ENCODE measurements at places on chromosomes 7 and 10.

GRCh38 chr7:115474137-115474536 is 552.2 kb downstream of the MDFIC start:
- H3K4me1 ChIP-seq, result no peaks in the 10 kb centered on the region
- no peak overlapping the region for H3K4me3 ChIP-seq
- H3K27ac ChIP-seq, result no peak overlapping the region
- peaks cover 11% of the 10 kb centered on the region for H3K27me3 ChIP-seq

GRCh38 chr7:13279854-13280435 is 592.5 kb downstream of the ARL4A start:
- H3K27ac ChIP-seq, result no peak overlapping the region
- no peak overlapping the region for H3K4me3 ChIP-seq
- DNase-seq, result no peak
- no peaks in the 10 kb centered on the region for H3K4me1 ChIP-seq
- no peaks in the 10 kb centered on the region for H3K27me3 ChIP-seq

- no peak overlapping the region for H3K27ac ChIP-seq
- H3K4me1 ChIP-seq, result no peaks in the 10 kb centered on the region
- H3K36me3 ChIP-seq, result no peaks in the 10 kb centered on the region
- H3K4me3 ChIP-seq, result no peak overlapping the region
Observed at GRCh38 chr10:116621934-116622655, 1.3 kb downstream of the PNLIPRP2 start.

DNA sequence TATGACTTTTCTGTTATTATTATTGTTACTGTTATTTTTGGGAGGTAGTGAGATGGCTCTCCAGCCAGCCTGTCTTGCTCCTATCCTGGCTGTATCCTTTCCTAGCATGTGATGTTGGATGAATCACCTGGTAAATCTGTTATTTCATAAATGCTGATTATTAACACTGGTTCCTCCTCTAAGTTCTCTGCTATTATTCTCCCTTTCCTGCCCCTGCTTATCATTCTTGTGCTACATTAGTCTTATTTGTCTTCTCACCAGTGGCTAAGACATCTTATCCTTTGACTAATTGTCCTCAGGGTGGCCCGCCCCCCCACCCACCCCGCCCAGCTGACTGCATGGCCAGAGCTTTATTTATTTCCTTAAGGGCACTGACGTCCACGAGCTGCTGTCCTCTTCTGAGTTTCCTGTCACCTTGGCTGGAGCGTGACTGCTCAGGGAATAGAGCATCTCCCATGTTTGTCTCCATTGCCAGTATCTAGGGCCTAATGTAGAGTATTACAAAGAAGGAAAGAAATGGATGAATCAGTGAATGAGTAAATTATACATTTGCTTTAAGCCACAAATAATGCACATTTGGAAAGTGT is 110.1 kb upstream of the KLF6 start:
- no peak for DNase-seq
- no peaks in the 10 kb centered on the region for H3K36me3 ChIP-seq
- H3K4me3 ChIP-seq, result no peak overlapping the region
- no peak overlapping the region for H3K27ac ChIP-seq
- H3K27me3 ChIP-seq, result no peaks in the 10 kb centered on the region
- no peaks in the 10 kb centered on the region for H3K4me1 ChIP-seq

GRCh38 chr7:74025730-74026129 is 2.2 kb upstream of the ELN start:
- H3K4me1 ChIP-seq, result no peaks in the 10 kb centered on the region
- DNase-seq, result peak; percentile 38
- no peaks in the 10 kb centered on the region for H3K36me3 ChIP-seq
- no peaks in the 10 kb centered on the region for H3K27me3 ChIP-seq
- H3K4me3 ChIP-seq, result no peak overlapping the region

DNA sequence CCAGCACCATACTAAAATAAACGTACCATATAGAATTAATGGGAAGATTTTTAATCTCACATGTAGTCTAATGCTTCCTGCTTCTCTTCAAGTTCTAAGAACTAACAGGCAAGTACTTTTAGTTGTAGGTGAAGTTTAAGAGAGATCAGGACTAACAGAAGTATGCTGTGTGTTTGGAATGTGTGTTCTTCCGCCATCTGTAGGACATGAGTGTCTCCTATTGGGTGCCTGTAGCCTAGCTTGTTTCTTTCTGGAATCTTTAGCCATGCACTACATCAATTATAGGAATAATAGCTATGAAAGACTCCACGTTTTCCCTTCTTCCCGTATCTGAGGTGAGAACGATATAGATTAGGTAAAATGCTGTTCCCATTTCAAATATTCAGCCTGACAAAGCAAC is 140.2 kb upstream of the AHR start:
- H3K27me3 ChIP-seq, result no peaks in the 10 kb centered on the region
- no peaks in the 10 kb centered on the region for H3K4me1 ChIP-seq
- no peak overlapping the region for H3K27ac ChIP-seq
- DNase-seq, result no peak

GRCh38 chr10:33600381-33600780 is 265.9 kb upstream of the NRP1 start:
- H3K4me3 ChIP-seq, result no peak overlapping the region
- no peaks in the 10 kb centered on the region for H3K27me3 ChIP-seq
- no peak overlapping the region for H3K27ac ChIP-seq
- no peak for DNase-seq

GRCh38 chr10:117531371-117532002 is 11.1 kb upstream of the EMX2 start:
- no peaks in the 10 kb centered on the region for H3K36me3 ChIP-seq
- H3K27me3 ChIP-seq, result peaks cover 40% of the 10 kb centered on the region
- peak overlapping the region; percentile 76 for H3K27ac ChIP-seq

- H3K4me1 ChIP-seq, result peaks cover 11% of the 10 kb centered on the region
- H3K27me3 ChIP-seq, result no peaks in the 10 kb centered on the region
- H3K4me3 ChIP-seq, result no peak overlapping the region
- H3K27ac ChIP-seq, result no peak overlapping the region
Observed at GRCh38 chr10:75231672-75232581, 3.8 kb downstream of the COMTD1 start.
